ENCODE measurements at places on chromosomes 6 and 20.

DNA sequence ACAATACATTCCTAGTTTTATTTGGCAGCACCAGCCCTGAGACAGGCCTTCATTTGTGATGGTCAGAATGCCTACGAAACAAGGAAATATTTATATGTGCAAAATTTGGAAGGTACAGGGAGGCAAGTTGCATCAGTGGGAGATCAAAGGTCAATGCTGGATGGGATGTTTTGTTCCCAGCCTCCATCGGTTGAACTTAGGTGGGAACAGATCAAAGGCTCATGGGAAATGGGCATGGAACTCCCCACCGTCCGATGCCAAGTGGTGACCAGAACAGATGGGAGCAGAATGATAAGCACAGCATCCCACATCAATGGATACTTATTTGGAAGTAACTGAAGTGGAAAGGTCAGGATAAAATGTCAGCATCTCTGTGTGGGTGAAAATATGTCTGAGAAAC is 177.7 kb upstream of the TNFAIP3 start:
- DNase-seq: no peak

- DNase-seq: no peak
Observed at GRCh38 chr6:38134704-38135088, 315.2 kb downstream of the ZFAND3 start.

GRCh38 chr6:85250586-85251220 is 199.2 kb upstream of the NT5E start:
- no peak for DNase-seq

- no peak for DNase-seq
Observed at GRCh38 chr6:29872791-29873190, 45.2 kb downstream of the HLA-G start.

GRCh38 chr6:67887747-67888545 is 747.1 kb upstream of the ADGRB3 start:
- no peak for DNase-seq

DNA sequence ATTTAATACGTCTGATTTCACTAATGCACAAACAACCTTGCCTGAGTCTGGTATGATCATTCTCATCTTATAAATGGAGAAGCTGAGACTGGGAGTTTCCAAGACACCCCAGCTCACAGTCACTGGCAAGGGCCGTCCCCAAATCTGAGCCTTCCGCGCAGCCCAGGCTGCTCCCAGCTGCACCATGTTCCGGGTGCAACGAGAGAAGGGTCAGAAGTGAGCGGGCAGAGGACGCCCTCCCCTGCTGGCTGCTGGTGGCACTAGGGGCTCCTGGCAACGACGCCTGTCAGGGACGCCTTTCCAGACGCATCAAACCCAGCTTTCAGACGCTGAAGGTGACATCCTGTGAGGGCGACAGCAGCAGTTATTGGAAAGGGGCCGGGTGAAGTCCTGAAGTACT is 115.3 kb upstream of the PROKR2 start:
- no peak for DNase-seq

- no peak for DNase-seq
Observed at GRCh38 chr6:30960907-30961673, 20.3 kb downstream of the MUCL3 start.

DNA sequence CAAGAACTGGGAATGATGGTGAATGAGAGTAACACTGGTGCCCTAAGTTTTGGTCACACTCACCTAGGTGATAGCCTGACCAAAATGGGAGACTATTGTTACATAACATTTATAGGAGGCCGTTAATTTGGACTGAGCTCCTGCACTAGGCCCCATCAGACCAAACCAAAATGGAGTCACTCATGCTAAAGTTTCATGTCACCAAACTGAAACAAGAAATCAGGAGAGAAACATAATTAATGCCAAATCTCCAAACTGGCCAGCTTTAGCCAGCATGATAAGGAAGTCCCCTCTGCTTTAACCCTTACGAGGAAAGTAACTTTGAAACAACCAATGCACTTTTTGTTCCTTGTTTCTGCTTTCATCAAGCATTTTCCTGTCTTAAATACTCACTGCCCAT is 110.9 kb upstream of the SLC22A16 start:
- DNase-seq: no peak

DNA sequence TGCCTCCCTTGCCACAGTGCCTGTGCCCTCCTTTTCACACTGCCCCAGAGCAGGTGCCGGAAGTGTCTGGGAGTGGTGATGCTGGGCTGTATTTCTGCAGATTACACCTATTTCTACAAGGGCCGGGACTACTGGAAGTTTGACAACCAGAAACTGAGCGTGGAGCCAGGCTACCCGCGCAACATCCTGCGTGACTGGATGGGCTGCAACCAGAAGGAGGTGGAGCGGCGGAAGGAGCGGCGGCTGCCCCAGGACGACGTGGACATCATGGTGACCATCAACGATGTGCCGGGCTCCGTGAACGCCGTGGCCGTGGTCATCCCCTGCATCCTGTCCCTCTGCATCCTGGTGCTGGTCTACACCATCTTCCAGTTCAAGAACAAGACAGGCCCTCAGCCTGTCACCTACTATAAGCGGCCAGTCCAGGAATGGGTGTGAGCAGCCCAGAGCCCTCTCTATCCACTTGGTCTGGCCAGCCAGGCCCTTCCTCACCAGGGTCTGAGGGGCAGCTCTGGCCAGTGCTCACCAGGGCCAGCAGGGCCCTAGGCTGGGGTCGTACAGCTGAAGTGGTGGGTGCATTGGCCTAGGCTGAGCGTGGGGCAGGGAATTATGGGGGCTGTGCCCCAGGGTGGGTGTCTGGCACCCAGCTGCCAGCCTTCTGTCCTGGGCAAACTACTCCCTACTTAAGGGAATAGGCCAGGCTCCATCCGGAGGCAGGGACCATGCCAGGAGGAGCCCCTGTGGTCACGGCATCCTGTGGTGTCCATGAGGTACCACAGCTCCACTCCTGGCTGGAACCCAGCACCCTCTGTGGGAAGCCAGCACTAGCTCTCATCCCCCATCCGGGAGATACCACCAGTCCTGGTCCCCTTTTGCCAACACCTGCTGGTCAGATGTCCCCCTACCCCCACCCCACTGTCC is 3.5 kb downstream of the MMP24OS start:
- no peak for DNase-seq

DNA sequence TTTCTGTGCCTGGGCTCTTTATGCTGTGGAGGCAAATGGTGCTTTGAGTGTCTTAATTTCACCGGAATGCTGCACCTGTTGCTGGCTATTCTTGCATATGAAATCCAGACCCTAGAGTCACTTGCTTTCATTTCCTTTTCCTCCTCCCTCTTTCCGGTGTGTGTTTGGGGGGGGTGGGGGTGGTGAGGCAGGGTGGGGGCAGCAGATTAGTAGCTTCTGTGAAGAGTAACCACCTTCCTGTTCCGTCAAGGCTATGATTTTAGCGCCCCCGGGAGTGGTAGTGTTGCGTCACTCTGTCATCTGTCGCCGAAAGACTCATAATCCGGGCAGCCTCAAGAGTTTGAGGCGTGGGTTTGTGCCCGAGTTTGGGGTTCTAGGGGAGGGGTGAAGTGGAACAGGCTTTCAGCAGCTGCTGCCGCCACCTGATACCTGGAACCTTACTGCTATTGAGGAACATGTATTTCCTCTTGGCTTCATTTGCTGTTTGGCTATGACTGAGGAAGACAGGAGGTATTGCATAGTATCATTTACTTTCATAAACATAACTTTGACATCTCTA is 49.1 kb downstream of the UTRN start:
- peak; percentile 48 for DNase-seq

GRCh38 chr20:63156221-63156671 is 59.7 kb downstream of the YTHDF1 start:
- no peak for DNase-seq

DNA sequence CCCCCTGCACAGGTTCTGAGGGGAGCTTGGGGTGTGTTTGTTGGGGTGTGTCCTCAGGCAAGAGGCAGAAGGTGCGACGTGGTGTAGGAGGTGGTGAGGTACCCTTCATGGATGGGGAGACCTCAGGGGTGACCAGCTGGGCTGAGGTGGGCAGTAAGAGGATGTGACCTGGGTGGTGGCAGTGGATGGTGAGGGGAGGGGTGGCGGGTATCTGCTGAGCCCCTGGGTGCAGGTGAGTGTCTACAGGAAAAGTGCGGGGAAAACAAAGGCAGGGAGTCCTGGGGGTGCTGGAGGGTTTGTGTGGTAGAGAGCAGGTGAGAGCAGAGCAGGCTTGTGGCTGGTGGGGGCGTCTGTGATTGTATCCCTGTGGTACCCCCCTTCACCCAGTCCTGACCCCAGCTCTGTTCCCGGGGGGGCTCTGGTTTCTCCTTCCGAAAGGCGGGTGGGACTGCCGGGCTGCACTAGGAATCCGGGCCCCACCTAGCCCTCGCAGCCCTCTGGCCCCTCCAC is 631 bp downstream of the RAET1L start:
- no peak for DNase-seq

DNA sequence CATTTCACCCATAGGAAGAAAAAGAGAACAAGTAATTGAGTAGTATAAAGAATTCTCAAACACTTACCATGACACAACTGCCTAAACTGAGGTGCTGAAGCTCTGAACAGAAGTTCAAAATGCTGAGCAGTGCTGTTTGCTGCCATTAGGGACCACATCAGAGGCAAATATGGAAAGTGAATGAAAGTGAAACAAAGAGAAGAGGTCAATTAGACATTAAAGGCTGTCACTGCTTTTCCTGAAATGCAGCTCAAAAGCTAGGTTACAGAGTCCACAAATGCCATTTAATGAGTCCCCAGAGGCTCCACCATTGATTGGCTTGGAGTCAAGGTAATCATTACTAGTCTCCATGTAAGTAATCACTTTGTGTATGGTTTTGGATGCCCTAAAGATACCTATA is 46.1 kb downstream of the POU3F2 start:
- no peak for DNase-seq

GRCh38 chr6:109306733-109307132 is 75.5 kb downstream of the CD164 start:
- no peak for DNase-seq

- DNase-seq: no peak
Observed at GRCh38 chr6:163485388-163485851, 70.9 kb downstream of the QKI start.

- DNase-seq: no peak
Observed at GRCh38 chr6:14386668-14387067, 269.1 kb downstream of the CD83 start.

GRCh38 chr20:16287776-16288175 is 285.5 kb downstream of the KIF16B start:
- DNase-seq: no peak

GRCh38 chr6:150250826-150251225 is 108.0 kb downstream of the PPP1R14C start:
- DNase-seq: no peak

DNA sequence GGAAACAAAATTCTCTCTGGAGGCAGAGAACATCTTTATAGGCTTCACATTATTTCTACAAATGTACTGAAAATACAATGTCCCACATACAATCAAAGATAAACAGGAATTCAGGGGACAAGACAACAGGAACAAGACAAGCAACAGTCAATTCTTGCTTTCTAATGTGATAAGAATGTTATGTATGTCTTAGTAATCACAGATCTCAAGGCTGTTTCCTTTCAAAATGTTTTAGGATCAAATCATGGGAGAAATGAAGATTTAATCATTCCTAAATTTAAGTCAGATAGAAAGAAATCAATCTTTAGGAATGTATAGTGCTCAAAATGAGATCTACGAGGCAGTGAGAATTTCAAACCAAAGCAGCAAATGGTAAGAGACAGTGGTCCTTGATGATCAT is 32.1 kb downstream of the NEDD9 start:
- no peak for DNase-seq

DNA sequence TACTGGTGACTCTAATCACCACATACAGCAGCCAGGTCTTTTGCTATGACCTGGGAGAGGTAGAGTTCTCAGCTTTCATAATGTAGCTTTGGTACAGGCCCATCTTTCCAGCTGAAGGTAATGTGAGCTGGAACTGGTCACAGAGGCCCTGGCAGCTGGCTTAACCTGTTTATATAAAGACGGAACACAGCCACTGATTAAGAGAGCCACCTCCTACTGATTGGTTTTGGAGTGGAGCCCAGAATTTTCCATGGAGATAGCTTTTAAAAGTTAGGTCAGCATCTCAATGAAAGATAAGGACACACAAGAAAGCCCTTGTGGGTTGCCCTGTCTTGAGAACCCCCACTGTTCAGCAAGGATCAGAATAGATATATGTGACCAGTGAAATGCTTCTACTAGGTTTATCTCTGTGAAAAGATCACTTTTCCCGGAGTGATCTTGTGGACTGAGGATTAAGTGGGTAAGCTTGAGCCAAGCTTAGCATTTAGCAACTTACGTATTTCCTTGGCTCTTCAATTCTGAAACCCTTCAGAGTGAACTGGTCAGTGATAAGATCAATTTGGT is 213.7 kb upstream of the CITED2 start:
- DNase-seq: no peak

DNA sequence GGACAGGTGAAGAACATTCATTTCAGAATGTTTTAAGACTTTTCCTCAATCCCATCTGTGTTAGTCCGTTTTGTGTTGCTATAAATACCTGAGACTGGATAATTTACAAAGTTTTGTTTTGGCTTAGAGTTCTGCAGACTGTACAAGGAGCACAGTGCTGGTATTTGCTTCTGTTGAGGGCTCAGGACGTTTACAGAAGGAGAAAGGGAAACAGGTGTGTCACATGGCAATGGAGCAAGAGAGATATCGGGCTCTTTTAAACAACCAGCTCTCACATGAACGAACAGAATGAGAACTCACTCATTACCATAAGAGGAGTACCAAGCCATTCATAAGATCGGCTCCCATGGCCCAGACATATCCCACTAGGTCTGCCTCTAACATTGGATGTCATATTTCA is 16.7 kb downstream of the MAP7 start:
- DNase-seq: no peak

DNA sequence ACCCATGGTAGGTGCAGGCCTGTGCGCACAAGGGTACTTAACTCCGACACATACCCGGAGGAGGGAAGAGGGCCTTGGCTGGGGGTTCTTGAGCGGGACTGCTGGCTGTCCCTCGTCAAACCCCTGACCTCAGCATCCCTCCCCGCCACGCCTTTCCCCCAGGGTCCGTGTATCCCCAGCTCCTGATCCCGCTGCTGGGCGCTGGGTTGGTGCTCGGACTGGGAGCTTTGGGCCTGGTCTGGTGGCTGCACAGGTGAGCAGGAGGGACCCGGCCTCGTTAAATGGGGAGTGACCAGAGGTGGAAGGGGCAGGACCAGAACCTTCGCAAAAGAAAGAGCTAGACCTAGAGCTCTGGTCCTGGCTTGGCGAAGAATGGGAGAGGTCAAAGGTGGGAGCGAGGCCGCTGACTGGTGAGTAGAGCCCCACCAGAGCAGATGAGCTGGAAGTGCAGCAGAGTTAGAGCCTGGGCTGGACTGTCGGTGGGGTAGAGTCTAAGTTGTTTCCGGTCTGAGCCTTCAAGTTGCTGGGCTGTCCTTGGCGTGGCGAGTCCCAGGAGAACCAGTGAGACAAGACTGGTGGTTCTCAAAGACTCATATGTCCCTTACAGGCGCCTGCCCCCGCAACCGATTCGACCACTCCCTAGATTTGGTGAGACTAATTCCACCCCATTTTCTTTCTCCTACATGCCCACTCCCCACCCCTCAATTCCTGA is 963 bp downstream of the MPIG6B start:
- DNase-seq: no peak

- no peak for DNase-seq
Observed at GRCh38 chr6:100171533-100172321, 177.7 kb upstream of the MCHR2 start.
